ENCODE measurements at places on chromosomes 11 and 22.

DNA sequence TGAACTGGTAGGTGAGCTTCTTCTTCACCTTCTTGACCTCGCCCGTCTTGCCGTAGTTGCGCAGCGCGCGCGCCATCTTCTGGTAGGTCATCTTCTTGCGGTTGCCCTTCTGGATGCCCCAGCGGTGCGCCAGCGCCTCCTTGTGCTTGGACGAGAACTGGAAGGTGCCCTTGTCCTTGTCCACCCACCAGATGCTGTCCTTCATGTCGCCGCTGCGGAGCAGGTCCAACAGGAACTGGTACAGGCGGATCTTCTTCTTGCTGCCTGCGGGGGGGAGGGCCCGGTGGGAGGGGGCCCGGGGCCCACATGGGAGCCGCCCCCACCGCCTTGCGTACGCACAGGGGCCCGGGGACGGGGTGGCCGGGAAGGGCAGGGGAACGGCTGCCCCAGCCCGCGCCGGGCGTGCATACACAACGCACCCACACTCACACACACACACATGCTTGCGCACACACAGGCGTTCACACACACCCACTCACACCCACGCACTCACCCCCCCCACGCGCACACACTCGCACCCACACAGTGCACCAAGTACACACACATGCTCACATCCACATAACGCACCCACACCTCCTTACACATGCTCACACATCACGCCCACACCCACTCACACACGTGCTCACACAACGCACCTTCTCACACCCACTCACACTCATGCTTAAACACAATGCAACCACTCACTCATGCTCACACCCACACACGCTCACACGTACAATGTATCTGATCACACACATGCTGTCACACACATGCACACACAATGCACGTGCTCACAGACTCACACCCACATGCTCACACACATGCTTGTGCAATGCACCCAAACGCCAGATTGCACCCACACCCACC lies 3.0 kb upstream of the MYBPC3 start:
- DNase-seq = peak; percentile 95

DNA sequence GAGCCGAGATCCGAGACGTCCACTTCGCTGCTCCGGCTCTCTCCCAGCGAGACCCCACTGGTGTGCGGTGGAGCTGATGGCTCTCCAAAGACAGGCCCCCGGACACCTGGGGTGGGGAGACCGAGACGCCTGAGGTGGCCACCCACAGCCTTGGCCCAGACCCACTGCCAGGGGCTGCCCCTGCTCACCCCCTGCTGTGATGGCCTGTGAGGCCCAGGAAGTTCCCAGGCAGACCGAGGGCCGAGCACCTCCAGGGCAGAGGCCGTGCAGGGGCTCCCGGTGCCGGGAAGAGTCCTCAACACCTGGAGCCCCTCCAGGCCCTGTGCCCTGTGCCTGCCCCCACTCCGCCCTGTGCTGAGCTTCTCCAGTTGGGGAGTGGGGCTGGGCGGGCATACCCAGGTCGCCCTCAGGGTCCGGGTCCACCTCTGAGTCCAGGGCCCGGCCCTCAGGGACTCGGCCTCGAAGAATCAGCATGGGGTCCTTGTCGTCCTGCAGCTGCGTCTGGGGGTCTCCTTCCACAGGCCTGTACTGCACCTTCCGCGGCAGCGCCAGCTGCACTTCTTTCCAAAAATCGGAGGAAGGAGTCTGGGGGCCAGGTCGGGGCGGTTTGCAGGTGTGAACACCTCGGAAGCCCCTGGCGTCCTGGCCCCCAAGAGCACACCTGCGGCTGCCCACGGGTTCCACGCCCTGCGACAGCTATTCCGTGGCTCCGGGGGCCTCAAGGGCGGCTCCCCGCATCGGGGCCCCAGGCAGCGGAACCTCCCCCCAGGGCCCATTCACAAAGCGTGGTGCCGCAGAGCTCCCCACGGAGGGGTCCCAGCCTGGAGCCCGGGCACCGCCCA lies 8.6 kb downstream of the SIGIRR start:
- DNase-seq = no peak

- no peak for DNase-seq
Observed at GRCh38 chr11:57224128-57224527, 12.9 kb downstream of the APLNR start.

DNA sequence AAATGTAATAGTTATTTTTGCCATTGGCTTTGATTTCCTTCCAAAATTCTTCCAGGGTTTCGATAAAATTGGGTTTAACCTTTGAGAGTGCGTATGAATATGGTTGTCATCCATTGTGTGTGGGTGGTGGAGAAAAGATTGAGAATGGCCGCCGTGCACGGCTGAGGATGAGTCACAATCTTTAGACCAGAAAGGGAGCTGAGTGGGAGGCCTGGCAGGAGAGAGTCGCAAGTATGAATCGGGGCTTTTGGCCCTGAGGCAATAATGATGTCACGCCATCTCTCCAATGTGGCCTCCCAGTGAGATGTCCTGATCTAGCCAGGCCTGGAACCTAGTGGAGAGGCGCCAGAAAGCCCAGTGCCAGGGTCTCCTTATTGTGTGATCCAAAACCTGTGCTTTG lies 33.1 kb upstream of the SMPD1 start:
- DNase-seq = no peak

DNA sequence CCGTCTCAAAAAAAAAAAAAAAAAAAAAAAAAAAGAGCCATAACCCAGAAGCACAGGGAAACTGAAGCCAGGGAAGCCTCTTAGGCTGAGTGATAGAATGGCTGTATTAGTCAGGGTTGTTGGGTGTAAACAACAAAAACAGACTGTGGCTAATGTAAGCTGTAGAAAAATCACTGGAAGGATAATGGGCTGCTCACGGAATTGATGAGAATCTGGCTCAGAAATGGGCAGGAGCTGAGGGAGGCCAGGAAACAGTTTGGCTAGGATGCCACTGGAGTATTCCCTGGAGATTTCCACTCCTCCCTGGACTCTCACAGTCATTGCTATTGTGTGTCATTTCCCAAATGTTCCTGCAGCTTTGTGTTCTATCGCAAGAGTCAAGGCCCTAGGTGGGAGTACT lies 22.4 kb downstream of the SLC22A6 start:
- DNase-seq = no peak

DNA sequence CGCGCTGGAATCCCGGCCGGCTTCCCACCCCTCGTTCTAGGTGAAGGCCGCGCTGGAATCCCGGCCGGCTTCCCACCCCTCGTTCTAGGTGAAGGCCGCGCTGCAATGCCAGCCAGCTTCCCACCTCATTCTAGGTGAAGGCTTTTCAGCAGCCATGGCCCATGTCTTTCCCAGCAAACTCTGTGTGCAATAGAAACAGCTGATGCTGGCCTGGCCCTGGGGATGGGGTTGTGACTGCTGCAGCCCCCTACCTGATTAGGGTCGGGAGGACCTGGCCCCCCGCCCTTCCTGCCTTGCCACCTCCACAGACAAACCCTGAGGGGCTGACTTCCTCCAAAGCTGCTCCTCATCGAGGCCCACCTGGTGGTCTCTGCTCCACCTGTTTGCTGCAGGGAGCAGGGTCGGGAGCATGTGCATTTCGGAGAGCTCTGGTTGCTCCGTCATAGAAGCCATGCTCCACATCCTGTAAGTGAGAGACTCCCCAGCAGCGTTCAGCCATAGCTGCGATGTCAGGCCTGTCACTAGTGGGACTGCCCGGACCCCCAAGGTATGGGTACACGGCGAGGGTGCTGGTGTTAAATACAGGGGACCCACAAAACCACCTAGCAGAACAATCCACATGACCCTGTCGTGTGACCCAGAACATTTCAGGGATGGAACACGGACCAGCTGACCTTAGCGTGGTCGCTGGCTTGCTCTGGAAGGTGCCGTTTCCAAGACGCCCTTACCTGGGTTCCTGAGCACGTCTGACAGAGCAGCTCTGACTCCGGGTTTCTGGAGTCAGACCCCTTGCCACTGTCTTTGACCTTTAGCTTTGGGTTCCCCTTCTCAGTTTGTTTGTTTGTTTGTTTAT lies 3.3 kb downstream of the ZBED4 start:
- no peak for DNase-seq

- DNase-seq = no peak
Observed at GRCh38 chr11:35994421-35994820, 50.6 kb downstream of the LDLRAD3 start.

DNA sequence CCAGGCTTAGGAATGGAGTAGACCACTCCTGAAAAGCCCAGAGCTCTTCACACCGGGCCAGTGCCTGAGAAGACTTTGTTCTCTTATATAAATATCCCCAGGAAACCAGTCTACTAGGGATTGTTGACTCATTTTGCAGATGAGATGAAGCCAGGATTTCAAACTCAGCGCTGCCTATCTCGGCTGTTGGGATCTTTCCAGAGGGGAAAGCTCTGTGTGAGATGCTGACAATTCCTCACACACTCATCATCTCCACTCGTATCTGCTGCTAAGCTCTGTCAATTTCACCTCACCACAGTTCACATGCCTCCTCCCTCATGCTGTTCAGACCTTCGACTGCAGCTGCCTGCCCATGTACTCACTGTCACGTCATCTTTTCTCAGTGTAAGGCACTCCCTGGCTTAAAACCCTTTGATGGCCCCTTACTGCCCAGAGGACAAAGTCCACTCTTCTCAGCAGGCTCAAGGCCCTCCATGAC lies 12.5 kb downstream of the USH1C start:
- DNase-seq = no peak

- DNase-seq = peak; percentile 89
Observed at GRCh38 chr11:87421422-87421821, 383.7 kb downstream of the TMEM135 start.

DNA sequence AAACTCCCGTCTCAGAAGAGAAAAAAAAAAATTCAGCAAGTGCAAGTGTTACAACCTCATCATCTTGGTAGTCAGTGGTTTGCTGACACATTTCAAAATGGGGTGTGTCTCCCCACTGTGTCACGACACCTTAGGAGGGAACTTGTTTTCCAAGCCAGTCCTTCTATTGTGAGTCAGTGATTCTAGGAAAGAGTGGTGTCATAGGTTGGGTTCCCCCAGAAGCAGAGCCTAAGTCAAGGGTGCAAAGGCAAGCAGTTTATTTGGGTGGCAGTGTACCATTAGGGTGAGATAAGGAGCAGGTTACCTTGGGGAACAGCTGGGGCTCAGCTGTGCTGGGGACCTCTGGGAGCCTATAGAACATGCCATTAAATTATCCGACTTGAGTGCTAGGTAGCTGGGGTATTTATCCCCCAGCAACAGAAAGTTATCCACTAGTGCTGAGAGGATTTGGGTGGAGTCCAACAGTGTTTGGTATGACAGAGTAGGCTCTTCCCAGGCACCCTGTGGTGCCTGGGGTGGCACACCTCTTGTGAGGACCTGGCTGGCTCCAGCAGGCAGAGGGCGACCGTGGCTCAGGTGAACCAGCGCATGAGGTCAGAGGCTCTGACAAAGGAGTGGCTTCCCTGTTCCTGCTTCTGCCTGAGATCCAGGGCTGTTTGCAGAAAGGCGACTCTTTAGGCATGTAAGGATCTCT lies 41.7 kb downstream of the KIAA1671 start:
- no peak for DNase-seq

GRCh38 chr22:49585461-49586243 lies 242.0 kb downstream of the BRD1 start:
- no peak for DNase-seq

DNA sequence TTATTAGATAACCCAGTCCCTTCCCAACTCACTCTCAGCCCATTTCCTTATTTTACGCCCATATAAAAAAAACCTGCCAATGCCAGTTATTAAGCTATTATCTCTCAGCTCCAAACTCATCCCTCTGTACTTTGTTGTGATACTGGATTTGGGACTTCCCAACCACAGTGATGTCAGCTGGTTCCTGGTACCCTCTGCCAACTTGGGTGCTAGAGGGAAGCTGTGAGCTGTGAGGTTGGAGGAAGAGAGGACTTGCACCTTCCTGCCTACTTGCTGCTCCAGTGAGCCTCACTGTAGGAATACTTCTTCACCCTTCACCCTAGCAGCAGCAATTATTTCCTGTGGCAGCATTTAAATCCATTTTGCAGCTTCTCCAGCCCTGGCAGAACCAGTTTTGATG lies 19.2 kb upstream of the CSF2RB start:
- DNase-seq = no peak

DNA sequence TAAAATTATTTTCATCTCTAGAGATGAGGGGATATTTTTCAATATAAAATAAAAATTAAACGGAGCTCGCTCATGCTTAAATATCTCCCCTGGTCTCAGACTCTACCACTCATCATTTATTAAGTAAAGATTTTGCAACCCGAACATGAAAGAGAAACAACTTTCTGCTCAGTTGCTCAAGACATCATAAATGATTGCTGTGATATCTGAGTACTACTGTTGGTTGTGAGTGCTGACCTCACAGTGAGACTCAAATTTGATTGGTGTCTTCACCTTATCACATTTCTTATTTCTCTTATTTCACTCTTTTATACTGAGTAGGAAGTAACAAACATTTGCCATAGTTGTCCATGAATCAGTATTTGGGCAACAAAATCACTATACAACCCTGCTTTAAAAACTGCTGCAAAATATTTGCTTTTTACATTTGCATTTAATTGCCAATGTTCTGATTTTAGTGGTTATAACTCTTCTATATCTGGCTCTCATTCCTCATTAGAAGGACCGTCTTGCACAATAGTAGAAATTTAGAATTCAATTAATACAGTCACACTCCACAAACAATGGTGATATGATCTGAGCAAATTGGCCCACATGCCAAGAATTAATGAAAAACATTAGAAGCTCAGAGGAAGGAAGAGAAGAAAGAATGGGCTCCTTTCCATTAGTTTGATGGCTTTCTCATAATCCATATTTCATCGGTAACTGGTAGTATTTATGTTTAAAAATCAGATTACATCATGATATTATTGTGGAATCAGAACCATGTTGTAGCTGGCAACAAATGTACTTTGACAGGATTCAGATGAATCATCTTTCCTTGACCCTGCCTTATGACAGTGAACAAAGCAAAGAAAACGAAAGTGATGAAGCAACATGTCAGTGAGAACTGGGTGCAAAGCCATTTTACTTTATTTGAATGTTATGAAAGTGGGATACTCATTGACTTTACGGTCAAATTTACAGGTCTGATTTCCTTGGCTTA lies 973.6 kb upstream of the TENM4 start:
- DNase-seq = peak; percentile 14

- no peak for DNase-seq
Observed at GRCh38 chr11:96293598-96294021, 49.4 kb downstream of the MAML2 start.

DNA sequence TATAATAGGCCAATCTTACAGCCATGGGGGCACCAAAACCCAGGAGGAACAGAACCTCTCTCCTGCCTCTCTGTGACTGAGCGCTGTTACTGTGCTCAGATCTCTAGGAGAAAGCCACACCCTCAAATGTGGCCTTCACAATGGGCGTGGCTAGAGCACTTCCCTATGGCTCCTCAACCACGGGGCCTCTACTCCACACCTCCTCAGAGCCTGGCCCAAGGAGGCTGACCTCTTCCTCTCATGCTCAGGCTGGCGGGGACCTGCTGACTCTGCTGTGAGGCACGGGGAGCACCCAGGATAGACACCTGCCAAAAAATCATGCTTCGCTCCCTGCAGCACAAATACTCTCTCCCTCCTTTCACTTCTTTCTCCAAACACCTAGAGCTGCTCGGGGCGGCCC lies 41.0 kb downstream of the C11orf58 start:
- DNase-seq = no peak

DNA sequence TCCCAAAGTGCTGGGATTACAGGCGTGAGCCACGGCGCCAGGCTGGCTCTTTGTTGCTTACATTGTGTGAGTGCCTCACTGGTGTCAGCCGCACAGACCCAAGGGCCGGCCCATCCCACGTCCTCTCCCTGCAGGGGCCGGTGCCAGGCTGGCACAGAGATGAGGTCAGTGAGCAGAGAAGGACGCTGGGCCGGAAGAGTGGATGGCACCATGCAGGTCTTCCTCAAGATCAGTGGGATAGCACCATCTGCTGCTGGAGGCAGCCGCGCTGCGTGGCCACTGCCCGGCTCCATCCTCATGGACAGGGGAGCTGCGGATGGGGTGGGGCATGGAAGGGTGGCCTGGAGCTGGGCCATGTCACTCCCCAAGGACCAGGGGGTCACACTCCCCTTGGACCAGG lies 22.0 kb upstream of the FGF4 start:
- no peak for DNase-seq

Data from eye (tissue), 1 donor.